ENCODE measurements at places on chromosomes 11 and 22.

DNA sequence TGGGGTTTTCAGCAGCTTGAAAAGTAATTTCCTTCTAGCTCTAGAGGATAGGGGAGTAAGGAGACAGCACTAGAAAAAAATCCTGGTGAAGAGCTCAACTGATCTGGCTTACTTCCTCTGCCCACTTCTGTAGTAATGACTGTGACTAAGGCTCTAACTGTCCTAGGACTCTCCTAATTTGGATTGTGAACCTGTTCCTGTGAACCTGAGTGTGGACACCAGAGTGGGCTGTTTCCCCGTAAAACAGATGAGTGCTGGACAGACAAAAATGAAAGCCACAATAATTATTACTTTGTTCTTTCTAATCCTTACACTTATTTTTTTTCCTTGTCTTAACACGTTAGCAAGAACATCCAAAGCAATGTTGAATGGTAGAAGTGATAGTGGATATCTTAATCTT, 154.1 kb downstream of the AASDHPPT start:
- no peak for DNase-seq

- DNase-seq: no peak
Measured at GRCh38 chr11:115222863-115223530, 281.2 kb downstream of the CADM1 start.

GRCh38 chr11:78788533-78788932, 213.9 kb upstream of the NARS2 start:
- no peak for DNase-seq

- DNase-seq: no peak
Measured at GRCh38 chr11:43074810-43075209, 237.0 kb upstream of the API5 start.

DNA sequence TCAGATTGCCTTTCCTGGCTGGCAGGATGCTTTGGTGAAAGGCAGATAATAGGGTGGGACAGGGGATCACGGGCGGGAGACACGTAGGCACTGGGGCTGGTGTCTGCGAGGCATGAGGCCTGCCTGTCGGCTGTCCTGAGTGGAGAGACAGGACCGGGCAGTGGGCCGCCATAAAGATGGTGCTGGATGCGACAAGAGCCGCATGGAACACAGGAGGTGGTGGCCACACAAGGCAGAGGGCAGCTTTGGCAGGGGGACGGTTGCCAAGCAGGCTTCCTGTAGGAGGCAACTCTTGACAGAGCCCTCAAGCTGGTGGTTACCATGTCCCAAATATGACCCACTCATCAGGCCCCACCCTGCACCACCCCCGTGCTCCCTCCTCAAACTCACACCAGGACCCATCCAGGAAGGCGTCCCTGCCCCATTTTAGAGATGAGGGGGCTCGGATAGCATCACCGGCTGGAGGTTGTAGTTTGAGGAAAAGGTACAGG, 4.9 kb upstream of the PPARA start:
- DNase-seq: no peak

DNA sequence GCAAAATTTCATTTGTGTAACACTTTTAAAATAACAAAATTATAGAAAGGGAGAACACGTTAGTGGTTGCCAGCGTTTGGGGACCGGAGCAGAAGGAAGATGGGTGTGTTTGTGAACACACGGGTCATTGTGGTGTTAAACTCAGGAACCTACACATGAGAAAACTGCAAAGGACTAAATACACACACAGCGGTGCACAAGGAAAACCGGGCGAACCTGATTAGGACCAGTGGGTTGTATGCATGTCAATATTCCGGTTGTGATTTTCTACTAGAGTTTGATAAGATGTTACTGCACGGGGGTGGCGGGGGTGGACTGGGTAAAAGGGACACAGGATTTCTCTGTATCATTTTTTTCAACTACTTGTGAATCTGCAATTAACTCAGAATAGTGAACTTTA, 351.2 kb downstream of the OPCML start:
- no peak for DNase-seq

- no peak for DNase-seq
Measured at GRCh38 chr22:27437570-27437969, 364.0 kb downstream of the MN1 start.

DNA sequence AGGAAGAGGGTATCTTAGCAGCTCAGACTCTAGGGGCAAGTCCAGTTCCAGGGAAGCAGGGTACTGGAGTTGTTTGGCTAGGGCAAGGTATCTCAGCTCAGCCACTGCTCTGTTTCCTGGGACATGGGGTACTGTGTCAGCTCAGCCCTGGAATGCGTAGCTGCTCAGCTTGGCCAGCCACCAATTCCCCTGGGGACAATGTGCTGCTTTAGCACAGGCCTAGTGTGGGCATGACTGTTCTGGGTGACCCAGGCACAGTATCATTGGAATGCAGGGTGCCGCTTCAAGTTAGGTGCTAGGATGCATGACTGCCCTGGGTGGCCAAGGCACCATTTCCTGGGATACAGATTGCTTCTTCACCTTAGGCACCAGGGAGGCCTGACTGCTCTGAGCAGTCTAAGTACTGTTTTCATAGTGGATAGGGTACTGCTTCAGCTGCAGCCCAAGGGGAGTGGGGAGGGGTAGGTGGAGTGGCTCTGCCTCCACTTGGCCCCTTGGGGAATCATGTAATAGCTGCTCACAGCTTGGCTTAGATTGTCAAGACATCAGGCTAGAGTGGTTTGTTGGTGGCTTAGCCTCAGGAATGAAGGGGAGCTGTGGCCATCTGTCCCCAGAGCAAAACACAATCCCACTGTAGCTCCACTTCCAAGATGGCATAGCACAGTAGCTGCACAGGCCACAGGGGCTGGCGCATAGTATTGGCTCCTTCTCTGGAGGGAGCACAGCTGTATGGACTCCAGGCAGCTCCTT, 36.0 kb downstream of the MADD start:
- no peak for DNase-seq

- DNase-seq: no peak
Measured at GRCh38 chr11:18420067-18420466, 7.9 kb downstream of the LDHC start.

DNA sequence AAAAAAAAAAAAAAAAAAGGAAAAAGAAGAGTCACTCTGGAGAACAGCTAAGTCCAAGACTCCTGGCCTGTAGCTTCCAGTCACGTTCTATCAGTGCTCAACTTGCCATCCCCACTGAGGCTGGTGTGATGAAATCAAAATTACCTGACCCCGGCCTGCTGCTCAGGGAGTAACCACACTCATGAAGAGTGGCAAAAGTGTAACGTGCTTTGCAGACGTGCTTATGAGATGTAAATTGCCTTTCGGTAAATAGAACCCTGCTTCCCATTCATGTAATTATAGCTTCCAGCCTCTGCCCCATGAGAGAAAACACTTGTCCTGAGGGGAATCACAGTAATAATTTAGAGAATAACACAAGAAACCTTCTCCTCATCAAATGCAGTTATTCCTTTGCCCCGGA, 28.2 kb upstream of the CHKA start:
- DNase-seq: no peak

Measured in hematopoietic multipotent progenitor cell treated with erythropoietin and hydrocortisone succinate and interleukin-3 and kit ligand, for 4 days (in vitro differentiated cells).